HTR-8/SVneo (cell line): ENCODE measurements at places on chromosomes 2 and 18.

- no peak for DNase-seq
Observed at GRCh38 chr18:54787121-54787520, 41.2 kb upstream of the RAB27B start.

GRCh38 chr2:16948710-16949109 lies 283.1 kb upstream of the CYRIA start:
- DNase-seq, result no peak

DNA sequence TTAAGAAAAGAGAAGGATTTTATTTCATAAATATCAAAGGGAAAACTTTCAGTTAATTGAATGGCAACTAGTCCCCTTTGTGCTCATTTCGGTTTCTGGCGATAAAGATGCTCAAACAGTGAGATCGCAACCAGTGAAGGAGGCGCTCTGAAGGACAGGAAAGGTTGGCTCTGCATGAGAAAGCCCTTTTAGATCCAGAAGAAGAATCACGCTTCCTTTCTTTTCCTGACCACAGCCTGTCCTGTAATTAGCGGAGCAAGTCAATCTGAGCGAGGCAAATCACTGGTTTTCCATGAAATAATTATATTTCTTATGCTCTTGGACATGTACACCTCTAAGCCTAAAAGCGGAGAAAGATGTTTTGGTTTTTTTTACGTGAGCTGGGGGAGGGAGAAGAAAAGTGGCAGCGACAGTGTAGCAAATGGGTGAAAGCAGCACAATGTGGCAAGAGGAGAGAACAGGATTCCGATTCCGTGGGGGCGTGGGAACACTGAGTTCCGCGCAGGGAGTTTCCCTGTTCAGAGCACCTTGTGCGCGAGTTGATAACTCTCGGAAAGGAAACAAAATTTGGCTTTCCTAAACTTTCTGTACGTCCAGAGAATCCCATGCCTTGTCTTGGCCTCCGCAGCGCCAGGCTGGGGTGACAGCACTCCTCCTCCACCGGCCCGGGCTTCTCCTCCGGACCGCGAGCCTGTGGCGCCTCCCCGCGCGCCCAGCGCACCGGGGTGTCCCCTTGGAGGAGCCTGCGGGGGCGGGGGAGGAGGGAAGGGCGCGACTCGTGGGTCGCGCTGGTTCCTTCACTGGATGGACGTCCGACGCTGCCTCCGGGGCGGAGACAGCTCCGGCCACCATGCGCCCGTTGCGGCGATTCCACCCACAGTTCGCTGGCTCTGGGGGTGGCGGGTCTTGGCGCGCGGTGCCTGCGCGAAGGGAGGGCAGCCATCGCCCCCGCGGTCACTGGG lies 620 bp upstream of the SLC9A2 start:
- no peak for DNase-seq

- DNase-seq, result peak; percentile 77
Observed at GRCh38 chr2:38376346-38377049, 575 bp downstream of the ATL2 start.

GRCh38 chr2:794554-795241 lies 117.5 kb upstream of the TMEM18 start:
- no peak for DNase-seq

DNA sequence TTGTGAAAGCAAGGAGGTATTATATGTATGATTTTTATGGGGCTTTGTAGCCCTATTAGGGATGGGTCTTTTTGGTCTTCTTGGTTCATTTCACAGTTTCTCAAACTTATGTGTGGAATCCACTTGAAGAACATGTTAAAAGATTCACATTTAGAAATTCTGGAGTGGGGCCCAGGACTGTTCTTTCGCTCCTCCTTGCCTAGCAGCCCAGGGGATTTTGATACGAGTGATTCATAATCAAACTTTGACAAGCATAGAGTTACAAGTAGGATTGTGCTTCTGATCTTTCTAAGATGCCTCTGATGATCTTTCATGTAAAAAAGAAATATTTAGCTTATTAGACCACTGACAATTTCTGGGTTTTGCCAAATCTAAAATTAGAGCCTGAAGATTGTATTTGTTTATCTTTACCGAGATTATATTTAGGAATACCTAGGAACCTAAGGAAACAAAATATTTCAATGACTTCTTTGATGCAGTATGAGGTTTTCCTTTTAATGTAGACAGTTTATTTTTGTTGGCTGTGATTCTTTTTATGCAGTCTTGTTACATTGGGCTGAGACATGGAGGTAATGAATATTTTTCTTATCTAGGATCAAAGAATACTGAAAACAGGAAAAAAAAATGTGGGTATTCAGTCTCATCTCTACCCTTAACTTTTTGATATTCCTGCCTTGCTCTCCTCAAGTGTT lies 324.0 kb downstream of the PARD3B start:
- no peak for DNase-seq

GRCh38 chr18:44996261-44996660 lies 315.6 kb downstream of the SETBP1 start:
- DNase-seq, result no peak

GRCh38 chr2:127630096-127630863 lies 15.7 kb upstream of the GPR17 start:
- no peak for DNase-seq

- DNase-seq, result no peak
Observed at GRCh38 chr2:224428787-224429440, 27.0 kb upstream of the FAM124B start.

DNA sequence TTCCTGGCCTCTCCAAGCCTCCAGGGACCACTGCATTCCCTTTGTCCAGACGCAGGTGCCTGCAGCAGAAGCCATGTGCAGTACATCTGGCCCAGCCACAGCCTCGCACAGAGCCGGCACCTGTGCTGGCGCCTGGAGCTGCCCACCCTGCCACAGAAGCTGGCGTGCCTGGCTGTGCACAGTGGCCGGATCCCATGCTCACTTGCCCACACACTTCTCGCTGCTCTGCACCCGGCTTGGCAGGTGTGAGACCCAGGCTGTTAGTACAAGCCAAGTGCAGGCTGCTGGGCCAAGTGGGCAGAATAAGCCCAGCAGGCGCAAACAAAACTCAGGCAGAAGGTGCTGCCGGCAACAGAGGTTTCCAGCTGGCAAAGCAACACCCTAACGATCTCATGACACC lies 124.5 kb upstream of the CCDC150 start:
- no peak for DNase-seq

DNA sequence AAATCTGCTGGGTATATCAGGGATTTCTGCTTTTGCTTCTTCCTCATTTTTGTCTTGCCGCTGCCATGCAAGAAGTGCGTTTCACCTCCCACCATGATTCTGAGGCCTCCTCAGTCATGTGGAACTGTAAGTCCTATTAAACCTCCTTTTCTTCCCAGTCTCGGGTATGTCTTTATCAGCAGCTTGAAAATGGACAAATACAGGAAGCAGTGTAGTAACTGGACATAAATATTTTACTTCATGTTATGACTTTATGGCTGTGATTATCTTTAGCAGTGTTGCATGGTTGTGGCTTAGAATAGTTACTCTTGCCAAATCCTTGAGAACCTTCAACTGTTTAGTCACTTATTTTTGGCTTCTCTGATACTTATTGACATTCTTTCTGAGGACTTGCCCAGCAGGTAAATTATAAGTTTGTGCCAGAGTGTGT lies 66.2 kb upstream of the DLX2 start:
- DNase-seq, result no peak

- no peak for DNase-seq
Observed at GRCh38 chr2:202290970-202291369, 25.4 kb downstream of the NOP58 start.

DNA sequence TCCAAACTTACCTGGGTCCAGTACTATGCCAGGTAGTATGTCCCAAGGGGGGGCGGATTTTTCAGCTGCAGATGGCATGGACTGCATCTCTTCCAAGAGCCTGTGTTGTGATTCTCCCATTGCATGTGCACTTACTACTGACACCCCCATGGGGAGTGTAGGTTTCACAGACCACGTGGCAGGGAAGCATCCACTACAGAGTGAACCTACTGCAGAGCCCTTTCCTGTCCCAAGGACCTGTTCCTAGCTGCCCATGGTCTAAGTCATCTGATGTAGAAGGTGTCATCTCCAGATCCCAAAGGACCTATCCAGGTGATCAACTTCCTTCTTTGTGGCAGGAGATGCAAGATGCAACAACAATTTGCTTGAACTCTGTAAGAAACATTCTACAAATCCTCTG lies 9.9 kb upstream of the SULT1C3 start:
- no peak for DNase-seq

DNA sequence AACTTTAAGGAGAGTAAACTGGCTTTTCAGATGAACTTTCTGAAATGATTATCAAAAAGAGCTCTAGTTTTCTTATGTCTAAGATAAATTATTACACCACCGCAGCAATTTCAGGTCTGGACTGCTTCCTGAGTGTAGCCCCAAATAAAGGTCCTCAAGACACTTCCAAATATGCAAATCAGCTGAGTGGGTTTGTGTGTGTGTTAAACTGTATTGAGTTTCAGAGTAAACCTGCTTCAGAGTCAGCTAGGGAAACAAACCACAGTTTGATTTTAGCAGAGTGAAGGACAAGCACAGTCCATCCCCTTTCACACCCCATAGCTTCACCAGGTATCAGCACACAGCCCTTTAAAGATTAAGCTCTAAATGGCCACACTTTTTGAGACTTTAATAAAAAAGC lies 168.7 kb downstream of the NRXN1 start:
- no peak for DNase-seq

DNA sequence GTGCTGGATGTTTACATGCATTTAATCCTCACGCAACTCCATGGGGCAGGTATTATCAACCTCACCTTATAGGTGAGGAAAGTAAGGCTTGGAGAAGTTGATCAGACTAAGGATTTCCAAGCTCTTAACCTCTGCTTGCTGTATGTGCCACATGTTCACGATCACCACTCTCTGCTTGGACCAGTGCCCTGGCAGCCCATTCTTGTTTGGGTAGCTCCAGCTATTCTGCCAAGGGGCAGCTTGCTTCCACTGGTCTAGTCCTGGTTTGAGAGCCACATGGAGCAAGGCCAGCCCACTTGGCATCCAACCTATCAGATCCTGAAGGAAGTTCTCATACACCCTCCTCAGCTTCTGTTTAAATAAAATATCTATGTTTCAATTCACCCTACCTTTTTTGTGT lies 14.3 kb downstream of the PLB1 start:
- no peak for DNase-seq

DNA sequence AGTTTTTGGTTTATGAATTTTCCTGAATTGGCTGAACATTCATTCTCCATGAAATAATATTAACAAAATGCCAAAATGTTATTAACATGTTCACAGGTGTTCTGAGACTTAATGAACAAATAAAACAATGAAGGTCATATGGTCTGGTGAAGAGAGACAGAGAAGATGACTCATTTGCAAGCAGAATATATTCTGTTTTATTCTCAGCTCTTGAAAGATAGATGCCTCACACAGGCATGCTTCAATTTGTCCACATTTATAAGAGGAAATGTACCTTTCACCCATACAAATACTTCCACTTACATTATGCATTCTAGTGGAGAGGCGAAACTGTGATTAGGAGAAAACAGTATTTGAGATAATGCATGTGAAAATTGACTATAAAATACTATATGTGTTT lies 75.4 kb upstream of the PGAP1 start:
- DNase-seq, result no peak

- DNase-seq, result no peak
Observed at GRCh38 chr18:78658531-78658930, 321.1 kb upstream of the SALL3 start.

GRCh38 chr18:34746614-34747013 lies 36.5 kb downstream of the DTNA start:
- no peak for DNase-seq

DNA sequence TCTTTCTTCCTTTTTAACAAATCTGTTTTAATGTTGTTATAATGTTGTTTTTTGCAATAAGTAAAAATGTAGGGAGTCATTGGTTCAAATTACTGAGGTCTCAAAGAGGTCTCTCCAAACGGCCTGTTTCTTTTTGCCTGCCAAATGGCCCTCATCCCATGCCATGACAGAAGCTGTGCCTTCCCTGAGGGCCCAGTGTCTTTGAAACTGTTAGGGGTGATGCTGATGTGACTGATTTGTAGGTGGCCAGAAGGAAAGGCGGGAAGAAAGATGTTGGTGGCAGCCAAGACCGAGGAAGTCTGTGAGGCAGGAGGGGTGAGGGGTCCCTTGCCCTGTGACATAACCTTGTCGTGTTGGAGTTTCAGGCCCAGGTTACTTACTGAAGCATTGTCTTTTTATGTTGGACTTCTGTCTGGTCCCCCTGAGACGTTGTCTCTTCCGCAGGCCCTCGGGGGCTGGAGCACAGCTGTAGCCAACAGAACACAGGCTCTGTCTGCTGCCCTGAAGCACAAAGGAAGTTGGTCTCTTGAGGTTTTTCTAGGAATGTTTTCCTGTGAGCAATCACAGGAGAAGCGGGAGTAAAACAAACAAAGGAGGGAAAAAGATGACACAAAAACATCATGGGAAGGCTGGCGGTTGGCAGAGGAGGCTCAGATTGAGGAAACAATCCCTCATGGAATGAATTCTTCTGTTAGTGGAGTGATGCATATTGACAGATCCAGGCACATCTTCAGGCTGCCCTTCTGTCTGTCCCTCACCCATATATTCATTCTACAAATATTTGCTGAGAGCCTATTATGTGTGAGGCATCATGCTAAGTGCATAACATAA lies 4.9 kb upstream of the ST3GAL5 start:
- DNase-seq, result peak; percentile 72

DNA sequence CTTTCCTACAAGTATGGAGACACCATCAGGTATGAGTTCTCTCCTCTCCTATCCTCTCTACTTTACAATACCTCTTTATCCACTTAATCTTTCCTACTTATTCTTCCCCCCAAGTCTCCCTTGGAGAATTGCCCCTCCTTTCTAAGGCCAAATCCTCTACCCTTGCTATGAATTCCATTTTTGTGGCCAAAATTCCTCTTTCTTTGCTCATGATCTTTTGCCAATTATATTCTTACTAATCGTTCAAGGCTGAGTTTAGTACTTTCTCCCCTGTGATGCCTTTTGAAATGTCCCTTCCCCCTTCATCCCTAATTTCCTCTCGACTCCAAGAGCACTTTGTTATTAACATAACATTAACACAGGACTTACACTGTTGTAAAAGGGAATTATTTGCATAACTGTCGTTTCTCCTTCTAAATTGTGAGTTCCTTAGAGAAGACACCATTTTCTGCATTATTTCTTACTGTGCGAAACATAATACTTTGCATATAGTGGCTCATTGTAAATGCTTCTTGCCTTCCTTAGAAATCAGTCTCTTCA lies 133.4 kb downstream of the KCTD1 start:
- no peak for DNase-seq

DNA sequence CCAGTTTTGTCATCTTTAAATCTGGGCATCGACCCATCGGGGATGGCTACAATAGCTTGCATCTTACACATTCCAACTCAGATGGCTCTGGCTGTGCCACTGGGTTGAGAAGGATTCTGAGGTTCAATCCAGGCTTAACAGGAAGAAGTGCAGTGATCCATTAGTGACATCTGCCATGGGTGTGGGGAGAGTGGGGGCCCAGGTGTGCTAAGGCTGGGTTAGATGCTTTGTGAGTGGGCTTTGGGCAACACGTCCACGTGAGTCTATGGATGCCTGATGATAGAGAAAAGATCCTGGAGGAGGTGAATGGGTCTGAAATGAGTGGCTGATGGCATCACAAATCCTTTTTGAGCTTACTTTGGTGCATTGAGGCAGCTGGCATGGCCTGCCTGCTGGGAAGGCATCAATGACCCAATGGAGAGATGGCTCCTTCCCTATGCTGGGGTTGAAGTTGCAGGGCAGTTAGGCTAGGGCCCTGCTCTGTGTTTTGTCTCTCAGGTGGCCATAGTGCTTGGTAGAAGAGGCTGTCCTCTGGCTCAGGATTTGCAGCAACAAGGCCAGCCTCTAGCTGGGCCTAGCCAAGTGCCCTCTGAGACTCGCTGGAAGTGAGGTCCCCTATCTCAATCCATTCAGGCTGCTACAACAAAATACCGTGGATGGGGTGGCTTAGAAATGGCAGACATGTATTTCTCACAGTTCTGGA lies 56.7 kb downstream of the HS1BP3 start:
- no peak for DNase-seq
